ENCODE measurements at places on chromosomes 4 and X.

DNA sequence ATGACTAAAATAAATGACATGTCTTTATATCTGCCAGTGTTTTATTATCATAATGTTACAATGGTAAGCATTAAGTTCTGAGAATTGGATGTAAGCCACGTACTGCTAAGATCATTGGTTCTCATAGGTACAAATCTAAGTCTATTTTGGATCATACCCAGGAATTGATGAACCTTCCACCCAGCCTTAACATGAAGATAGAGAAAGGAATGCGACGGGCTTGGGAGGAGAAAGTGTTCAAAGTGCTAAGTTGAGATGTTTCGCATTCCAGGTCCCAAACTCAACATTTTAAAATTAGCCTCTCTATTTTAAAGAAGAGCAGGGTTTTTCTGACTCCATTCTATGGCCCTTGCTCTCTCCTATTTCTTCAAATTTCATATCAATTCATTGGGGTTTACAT is 54.9 kb upstream of the FRAS1 start:
- no peak for DNase-seq

GRCh38 chr4:153204728-153205648 is 745 bp downstream of the TRIM2 start:
- DNase-seq: peak; percentile 51

DNA sequence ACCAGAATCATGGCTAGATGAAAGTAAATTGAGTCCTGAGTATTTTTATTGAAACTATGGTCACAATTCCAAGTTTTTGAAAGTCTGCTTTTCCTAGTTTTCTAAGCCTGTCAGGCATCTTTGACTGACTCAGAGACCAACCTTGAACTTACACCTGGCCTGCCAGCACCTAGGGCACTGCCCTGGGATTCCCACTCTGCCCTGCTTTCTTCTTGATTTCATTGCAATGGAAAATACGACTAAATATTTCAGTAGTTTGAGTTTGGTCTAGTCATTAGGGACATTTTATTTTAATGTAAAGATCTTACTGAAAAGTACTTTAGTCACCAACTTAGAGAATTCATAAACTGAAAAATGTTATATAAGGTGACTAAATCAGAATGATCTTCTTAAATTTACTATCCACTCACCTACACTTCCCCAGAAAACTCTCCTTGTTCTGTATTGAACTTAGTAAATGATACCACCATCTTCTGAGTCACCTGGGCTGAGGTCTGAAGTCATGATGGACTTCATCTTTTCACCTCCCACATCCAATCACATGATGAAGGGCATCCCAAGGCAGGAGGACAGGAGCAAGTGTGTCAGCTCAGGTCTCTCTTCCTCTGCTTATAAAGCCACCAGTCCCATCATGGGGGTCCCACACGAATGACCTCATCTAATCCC is 11.6 kb upstream of the PYURF start:
- no peak for DNase-seq

DNA sequence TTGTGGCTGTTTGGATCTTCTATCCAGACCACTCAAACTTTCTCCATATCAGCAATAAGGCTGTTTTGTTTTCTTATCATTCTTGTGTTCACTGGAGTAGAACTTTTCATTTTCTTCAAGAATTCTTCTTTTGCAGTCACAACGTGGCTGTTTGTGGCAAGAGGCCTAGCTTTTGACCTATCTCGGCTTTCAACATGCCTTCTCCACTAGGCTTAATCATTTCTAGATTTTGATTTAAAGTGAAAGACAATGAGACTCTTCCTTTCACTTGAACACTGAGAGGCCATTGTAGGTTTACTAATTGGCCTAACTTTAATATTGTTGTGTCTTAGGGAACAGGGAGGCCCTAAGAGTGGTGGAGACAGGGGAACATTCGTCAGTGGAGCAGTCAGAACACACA is 19.1 kb downstream of the FGF2 start:
- no peak for DNase-seq

DNA sequence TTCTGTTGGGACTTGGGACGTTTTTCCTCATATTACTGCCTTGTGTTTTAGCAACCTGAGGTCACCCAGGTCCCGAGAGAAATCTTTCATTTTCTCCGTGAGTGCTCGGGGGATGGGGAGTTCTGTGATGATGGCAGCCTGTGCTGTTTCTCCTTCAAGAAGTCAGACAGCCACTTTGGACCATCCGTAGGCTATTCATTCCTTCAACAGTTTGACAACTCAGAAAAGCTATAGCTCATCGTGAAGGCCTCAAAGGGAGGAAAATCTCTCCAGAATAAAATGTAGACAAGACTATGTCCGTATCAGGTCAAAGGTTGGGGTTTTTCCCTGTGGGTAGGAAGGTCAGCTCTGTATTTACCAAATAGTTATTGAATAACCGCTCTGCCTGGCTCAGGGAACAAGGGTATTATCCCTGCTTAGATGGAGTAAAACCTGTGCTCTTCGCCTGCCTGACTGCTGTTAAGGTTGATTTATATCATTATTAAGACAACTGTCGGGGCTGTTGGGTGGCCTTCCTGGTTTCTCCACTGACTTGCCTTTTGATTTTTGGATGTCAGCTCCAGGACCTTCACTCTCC is 36.6 kb downstream of the FAM114A1 start:
- DNase-seq: no peak
